ENCODE measurements at places on chromosomes 13 and 19.
A peak's percentile ranks its signal among the peaks of the same experiment; 100 is the strongest.

DNA sequence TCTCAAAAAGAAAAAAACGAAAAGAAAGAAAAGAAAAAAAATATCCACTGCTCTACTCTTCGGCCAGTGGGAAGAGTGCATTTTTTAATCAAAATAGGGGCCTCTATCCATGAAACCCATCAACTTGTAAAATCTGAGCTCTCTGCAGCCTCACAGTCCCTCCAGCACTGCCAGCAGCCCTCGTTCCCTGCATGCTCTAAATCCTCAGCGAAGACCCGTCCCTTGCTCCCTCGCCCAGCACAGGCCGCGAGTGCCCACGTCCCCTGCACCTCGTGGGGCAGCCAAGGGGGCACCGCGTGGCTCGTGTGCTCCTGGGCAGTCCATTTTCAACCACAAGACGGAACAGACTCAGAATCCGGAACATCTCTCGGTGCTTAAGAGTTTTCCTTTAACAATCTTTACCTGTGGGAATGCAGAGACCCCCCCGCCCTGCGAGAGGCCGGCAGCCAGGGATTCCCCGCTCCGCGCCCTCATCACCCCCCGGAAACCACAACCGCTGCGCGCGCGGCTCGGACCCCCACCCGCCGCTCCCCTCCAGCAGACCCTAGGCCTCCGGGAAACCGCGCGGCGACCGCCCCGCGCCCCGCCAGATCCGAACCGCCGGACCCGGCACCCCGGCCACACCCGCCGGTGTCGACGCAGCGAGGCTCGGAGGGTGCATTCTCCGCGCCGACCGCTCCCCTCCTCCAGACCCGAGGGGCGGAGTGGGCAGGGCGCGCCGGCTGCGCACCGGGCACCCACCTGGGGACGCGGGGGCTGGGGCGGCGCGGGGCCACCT, 638 bp downstream of the ANKRD27 start:
- DNase-seq: no peak

- DNase-seq: no peak
These were observed 1.4 kb downstream of the UPF1 start for GRCh38 chr19:18833141-18833476.

DNA sequence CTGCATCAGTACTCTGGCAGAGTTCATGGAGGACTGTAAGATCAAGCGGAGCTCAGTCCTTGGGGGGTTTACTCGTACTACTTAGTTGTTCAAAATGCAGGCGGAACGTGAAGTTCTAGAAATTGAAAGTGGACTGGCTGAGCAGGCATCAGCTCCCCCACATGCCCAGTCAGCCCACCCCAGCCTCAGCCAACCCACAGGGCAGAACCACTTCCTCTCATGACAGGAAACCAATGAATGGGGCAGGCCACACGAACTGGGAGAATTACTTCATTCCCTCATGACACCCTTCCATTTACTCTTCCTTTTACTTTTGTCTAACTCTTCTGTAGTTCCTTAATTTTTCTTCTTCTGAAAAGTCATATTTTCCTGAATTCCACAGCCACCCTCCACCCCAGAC, 71.9 kb downstream of the FLT1 start:
- peak; percentile 34 for DNase-seq

DNA sequence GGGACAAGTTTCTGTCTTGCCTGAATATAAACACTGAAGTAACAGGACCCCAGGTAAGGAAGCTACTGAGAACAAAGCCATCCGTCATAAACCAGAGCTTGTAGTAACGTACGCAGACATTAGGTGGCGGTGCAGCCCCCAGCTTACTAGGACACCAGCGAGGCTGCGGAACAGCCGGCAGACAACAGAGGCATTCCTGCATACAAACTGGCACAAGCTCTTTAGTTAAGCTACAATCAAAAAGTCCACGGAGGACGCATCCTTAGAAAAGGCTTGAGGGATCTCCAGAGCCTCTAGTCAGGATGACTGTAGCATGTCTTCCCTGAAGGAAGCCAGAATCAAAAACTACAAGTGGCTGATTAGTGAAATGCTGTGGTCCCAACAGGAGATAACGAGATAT, 26.2 kb downstream of the ZNF160 start:
- no peak for DNase-seq

GRCh38 chr19:38003438-38004185, 96.6 kb downstream of the SIPA1L3 start:
- DNase-seq: no peak

- DNase-seq: no peak
These were observed 93.7 kb downstream of the TRPC4 start for GRCh38 chr13:37775871-37776270.

DNA sequence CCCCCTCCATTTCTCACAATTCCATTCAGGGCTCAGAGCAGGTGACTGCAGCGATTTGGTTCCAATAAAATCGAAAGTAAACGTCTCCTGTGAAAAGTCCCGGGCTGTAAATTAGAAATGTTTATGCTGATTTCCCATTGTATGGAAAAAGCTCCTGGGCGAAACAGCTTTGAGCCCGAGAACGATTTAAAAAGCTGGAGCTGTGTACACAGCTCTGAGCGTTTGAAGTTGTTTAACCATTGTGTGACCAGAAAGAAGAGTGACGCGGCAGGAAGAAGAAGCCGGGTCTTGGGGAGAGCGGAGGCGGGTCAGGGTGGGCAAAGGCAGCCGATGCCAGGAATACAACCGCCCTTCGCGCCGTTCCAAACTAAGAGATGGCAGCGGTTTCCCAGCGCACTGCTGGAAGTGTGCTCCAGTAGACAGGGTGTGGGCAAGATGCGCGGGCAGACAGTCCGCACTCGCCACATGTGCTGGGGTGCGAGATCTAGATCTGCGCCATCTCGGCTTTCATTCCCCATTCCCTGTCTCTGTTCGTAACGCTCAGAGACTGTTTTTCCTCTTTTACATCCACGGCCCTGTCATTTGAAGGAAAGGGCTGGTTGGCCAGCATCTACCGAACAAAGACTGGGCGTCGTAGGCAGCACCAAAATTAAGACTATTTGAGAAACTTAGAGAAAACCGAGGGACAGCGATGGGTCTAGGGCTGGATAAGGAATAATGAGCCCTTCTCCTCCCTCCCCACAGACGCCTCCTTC, 960 bp upstream of the GSX1 start:
- no peak for DNase-seq

GRCh38 chr19:37484406-37485168, 15.4 kb downstream of the ZNF570 start:
- DNase-seq: no peak

- DNase-seq: no peak
These were observed 769.8 kb upstream of the MIR17HG start for GRCh38 chr13:90577726-90578125.

GRCh38 chr13:109778102-109778542, 8.3 kb downstream of the IRS2 start:
- DNase-seq: no peak

GRCh38 chr13:114110091-114110829, 22.2 kb downstream of the RASA3 start:
- DNase-seq: peak; percentile 75

GRCh38 chr13:25168790-25169189, 3.3 kb downstream of the AMER2 start:
- no peak for DNase-seq

GRCh38 chr13:67175836-67176459, 54.2 kb downstream of the PCDH9 start:
- no peak for DNase-seq

GRCh38 chr19:53541971-53542370, 4.0 kb downstream of the ZNF331 start:
- no peak for DNase-seq

DNA sequence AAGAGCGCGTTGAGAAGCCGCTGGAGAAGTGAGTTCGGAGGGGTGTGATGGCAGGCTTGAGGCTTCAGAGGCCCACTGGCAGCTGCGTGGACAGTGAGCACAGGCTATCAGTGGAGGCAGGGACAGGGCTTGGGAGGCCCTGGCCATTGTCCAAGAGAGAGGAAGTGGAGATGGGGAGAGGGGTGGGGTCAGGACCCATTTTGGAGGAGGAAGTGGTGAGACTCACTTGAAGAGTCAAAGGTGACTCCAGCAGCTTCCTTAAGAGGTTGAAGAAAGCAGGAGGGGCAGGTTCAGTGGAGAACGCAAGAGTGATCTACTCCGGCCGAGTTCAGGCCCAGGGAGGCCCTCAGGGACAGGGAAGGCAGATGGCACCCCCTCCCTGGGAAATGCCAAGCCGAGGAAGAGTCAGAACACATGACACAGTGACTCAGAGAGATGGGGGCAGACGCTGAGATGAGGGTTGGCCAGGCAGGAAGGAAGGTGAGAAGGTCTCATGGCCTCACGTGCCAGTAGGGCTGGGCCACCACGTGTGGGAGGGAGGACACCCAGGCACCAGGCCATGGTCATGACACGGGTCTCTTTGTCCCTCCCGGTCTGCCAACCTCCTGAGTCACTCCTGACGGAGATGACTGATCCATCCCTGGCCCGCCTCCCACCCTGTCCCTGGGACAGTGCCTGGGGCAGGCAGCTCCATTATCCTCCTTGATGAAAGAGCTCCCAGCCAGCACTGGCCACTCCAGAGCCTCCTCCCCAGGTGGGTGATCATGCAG, 10.1 kb upstream of the CD22 start:
- no peak for DNase-seq

DNA sequence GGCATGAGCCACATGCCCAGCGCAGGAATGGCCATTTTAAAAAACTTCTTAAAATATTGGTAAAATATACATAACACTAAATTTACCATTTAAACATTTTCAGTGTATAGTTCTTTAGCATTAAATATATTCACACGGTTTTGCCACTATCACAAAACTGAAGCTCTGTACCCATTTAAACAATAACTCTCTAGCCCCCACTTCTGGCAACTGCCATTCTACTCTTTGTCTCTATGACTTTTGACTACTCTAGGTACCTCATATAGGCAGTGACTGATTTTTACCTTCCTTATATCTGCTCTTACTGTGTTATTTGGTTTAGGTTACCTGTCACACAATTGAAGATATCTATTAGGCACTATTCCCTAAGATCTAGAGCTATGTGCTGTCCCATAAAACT, 2.3 kb upstream of the KBTBD7 start:
- DNase-seq: no peak

DNA sequence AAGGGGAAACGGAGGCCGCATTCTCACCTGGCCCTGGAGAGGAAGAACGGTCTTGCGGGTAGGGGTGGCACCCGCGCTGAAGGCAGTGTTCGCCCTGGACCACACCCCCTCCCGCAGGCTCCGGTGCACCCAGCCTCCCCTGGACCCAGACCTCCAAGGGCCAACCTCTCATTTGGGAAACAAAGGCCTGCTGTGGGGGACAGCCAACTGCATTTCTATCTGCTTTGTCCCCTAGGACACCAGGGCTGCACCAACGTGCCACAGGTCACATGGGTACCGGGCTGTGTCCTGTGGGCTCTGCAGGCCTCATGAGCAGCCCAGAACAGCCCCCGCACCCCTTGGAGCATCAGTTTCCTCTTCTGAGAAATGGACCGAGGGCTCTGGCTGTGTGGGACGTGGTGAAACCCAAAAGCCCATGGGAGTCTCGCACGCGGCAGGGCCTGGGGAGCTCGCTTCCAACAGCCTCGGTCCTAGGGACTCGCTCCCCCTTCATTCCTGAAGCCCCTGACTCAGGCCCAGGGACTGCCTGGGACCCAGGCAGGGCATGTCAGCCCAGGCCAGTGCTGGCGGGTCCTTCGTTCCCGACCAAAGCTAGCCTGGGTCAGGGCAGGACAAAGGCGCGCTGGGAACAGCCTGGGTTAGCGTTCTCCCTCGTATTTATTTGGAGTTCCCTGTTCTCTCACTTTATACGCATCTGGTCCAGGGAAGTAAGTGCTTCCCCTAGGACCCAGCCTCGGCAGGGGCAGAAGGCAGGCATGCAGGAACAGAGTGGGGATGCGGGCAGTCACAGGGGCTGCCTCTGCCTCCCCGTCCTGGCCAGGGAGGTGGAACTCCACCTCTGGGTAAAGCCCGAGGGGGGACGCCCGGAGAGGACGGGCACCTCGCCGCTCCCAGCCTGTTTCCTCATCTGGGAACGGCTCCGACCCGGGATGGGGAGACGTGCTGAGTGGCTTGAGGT, 4.6 kb downstream of the TCF3 start:
- peak; percentile 54 for DNase-seq

GRCh38 chr19:41753936-41754529, 1.3 kb upstream of the CEACAM6 start:
- DNase-seq: peak; percentile 69

- DNase-seq: no peak
These were observed 2.1 kb upstream of the SIGLEC8 start for GRCh38 chr19:51460164-51460992.

DNA sequence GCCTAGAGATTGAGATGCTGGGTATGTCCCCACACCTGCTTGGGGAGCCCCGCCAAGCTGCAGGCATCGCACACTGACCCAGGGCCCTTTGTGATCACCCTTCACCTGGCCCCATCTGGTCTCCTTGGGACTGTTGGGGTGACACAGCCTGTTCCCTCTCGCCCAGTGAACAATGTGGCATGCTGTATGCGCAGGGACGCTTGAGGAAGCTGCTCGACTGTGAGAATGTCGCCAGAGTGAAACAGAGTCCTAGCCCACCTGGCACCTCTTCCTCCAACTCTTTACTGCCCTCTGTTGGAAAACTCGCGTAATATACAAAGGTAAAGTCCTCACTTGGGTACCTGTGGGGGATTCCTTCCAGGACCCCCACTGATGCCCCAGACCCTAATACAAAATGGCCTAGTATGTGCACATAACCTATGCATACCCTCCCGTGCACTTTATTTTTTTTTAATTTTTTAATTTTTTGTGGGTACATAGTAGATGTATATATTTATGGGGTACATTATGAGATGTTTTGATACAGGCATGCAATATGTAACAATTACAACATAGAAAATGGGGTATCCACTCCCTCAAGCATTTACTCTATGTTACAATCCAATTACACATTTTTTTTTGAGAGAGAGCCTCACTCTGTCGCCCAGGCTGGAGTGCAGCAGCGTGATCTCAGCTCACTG, 9.0 kb downstream of the BLOC1S3 start:
- no peak for DNase-seq

- no peak for DNase-seq
These were observed 14.7 kb upstream of the SHKBP1 start for GRCh38 chr19:40561947-40562346.

GRCh38 chr13:34223984-34224383, 406.0 kb downstream of the RFC3 start:
- DNase-seq: no peak

DNA sequence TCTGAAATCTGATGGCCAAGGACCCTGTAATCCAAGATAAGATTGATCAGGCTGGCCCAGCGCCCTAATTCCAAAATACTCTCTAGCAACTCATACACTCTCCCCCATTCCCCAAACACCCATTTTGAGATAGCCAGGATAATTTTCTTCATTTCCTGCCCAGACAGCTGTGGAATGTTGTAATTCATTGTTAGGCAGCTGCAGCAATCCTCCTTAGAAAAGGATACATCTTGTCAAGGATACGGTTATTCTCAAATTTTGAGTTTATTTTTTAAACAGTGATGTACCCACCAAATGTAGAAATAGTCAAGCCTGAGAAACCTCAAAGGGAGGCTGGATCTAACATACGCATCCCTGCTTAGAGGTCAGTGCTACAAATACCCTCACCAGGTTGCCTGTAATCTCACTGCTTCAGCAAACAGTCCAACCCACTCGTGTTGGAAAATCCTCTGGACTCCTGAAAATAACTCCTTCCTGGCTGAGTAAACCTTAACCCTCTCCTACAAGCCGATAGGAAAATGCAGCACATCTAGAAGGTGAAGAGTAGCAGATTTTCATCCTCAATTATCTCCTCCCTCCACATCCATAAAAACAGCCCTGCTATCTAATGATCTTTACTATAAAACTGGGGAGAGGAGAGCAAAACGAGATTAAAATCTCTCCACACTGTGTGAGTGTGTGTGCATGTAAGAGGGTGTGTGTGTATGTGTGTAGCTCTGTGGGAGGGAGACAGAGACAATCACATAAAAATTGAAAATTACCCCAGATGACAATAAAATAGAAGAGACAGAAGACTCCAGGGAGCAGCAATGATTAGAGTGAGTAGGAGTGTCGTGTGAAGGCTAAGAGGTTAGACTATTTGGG, 683.1 kb downstream of the DIAPH3 start:
- DNase-seq: no peak

Measured in memory B cell (primary cell).